Stimulated activated CD8-positive, alpha-beta memory T cell treated with anti-CD3 and anti-CD28 coated beads, Interleukin-15, amount 100 ng/mL, for 24 hours (primary cell): ENCODE measurements at places on chromosomes 7 and 10.

- DNase-seq, result no peak
Observed at GRCh38 chr7:87878208-87878735, 2.0 kb downstream of the DBF4 start.

GRCh38 chr10:6819301-6819700 is 239.2 kb upstream of the PRKCQ start:
- no peak for DNase-seq

- no peak for DNase-seq
Observed at GRCh38 chr10:23525406-23525805, 86.5 kb downstream of the OTUD1 start.

- no peak for DNase-seq
Observed at GRCh38 chr7:37372750-37373149, 75.9 kb downstream of the ELMO1 start.

- DNase-seq, result no peak
Observed at GRCh38 chr10:123972481-123973401, 81.1 kb upstream of the CPXM2 start.

DNA sequence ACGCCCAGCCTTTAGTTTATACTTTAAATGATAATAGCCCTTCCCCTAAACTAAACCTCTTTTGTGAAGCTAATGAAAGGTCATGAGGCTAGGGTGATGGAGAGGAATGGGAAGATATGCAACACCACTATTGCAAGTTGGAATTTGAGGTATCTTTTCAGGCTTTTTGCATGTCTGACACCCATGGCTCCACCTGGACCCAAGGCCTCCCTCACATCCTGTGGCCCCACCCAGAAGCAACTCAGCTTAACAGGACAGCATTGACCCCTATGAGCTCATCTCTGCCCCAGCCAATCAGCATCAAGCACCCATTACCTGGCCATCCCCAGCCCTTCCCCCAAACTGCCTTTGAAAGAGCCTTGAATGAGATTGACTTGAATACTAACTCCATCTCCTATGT is 674.2 kb upstream of the NRP1 start:
- no peak for DNase-seq

DNA sequence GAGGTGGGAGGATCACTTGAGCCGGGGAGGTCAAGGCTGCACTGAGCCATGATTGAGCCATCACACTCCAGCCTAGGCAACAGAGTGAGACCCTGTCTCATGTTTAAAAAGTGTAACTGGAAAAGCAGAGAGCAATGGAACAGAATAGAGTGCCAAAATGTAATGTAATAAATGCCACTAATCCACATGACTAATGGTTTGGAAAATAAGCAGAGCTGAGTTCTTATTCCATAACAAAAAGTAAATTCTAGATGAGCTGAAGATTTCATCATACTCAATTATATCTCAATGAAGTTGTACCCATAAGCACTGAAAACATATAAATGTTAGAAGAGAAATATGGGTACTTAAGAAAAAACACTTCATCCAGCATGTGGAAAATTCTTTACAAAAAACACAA is 132.6 kb downstream of the USP6NL start:
- DNase-seq, result no peak

DNA sequence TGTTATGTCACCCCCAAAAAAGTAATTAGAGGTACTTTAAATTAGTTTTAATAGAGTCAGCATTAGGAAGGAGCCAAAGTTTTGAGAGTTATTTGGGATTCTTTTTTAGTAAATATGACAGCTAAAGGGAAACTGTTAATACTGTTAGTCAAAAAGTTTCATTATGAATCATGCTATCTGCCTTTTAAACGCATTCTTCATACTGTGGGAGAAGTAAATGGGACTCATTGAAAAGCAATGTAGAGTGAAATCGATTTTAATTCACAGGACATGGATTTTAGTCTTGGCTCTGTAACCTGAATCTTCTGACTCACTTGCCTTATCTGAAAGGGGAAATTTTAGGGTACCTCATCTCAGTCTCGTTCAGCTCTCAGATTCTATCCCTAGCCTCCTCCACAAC is 105.1 kb downstream of the AASS start:
- DNase-seq, result no peak

DNA sequence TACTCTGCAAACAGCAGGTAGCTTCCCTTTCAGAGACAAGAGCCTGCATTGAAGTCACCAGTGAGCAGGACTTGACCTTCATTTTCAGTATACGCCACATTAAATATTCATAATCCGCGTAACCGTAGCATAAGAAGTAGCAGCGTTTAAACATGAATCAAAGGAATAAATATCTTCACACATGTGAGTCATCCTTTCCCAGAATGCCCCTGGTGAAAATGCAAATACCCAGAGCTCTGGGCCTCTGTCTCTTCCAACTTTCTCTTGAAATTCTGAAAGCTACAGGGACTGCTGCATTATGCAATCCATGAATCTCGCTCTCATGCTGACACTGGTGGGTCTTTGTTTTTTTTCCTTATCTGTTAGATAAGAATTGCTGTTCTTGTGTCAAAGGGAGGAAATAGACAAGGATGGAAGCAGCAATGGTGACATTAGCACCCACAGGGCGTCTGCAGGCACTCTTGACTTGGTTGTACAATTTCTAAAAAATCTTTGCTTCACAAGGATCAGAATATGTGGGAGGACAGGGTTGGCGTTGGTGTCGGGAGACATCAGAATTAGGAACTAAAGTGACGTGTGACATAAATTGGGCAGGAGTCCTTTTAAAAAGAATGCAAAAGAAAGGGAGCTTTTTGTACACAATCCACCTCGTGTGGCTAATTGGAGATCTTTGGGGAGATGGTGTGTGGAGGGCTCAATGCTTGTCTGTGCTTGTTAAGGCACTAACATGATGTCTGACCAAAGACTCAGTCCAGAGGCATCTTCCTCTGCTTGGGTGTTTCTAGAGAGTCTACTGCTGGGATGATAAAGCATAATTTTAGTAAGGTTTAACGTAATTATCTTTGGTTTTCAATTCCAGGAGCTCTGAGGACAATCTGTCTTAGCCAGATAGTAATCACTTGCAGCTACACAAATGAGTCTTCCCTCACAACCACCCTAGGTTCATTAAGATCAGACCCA is 390.3 kb downstream of the KCNMA1 start:
- no peak for DNase-seq

DNA sequence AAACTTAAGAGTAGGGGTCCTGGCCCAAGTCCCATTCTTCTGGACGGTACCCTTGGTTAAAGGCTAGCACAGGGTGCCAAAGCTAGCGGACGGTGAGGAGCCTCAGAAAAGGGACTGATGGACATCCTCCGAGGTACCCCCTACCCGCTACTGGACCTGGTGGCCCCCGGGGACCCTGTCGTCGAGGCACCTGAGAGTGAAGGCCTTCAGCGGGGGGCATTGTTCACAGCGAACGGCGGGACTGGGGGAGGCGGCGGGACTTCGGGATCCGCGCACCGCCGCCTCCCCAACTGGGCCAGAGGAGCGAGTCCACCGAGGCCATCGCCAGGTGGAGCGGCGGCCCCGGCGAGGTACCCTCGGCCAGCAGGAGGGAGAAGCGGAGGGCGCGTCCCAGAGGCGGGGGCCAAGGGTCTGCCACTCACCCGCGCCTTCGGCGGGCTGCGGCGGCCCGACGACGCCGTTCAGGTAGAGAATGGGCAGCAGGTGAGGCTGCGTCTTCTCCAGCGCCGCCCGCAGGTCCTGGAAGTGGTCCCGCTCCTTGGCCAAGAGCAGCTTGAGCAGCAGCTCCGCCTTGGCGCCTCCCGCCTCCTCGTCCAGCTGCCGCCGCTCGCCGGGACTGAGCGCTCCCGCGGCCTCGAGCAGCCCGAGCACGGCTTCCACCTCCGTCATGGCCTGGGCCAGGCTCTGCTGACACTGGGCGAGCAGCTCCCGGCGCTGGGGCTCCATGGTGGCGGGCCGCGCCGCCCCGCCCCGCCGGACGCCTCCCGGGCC is 575 bp downstream of the DLG5 start:
- no peak for DNase-seq

- no peak for DNase-seq
Observed at GRCh38 chr7:101162551-101163278, 2.7 kb downstream of the VGF start.

DNA sequence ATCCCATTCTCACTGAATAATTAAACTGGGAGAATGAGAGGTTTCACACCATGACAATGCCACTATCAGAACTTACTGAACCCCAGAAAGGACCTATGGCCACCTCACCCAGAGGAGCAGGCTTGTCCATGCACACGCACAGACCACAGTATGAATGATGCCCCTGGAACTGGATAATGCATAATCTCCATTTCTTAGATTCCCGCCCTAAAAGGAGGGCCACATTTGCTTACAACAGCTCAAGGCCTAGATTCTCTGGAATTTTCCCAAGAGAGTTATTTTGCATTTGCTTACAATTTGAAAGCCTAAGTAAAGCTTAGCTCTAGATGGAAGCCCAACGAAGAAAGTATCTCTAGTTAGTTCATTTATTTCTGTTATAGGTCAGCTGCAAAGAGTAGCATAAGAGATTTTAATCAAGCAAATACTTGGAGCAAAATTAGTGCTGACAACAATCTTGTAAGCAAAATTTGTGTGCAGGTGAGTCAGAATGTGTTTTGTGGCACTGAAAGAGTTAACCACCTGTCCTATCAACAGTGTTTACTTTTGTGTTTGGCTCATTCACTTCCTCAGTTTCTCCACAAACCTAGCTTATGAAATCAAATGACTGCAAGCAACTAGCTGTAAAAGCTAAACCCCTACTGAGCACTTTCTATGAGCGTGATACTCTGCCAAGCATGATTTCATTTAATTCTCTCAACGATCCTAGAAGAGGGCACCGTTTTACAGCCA is 32.1 kb downstream of the ELMO1 start:
- no peak for DNase-seq

- DNase-seq, result no peak
Observed at GRCh38 chr7:28293527-28293835, 112.9 kb upstream of the JAZF1 start.

DNA sequence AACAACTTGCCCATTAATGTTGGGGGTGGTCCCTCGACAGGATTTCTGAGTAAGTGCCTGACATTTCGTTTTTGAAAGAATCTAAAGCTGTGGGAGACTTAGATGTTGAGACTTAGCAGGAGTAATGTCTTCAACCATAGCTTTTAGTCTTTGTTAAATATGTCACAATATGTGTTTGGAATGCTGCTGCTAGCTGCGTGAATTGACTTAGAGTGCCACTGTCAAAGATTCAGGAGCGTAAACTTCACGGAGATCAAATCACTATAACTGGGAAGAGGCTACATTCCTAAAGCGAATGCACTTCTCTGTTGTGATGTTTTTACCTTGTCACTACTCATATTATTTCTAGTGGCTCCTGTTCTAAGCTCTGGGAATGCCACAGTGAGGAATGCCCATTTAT is 91.3 kb upstream of the SAMD8 start:
- no peak for DNase-seq

GRCh38 chr7:128103498-128104107 is 72.4 kb upstream of the LRRC4 start:
- DNase-seq, result no peak

- no peak for DNase-seq
Observed at GRCh38 chr7:939843-940242, 14.6 kb downstream of the ADAP1 start.

DNA sequence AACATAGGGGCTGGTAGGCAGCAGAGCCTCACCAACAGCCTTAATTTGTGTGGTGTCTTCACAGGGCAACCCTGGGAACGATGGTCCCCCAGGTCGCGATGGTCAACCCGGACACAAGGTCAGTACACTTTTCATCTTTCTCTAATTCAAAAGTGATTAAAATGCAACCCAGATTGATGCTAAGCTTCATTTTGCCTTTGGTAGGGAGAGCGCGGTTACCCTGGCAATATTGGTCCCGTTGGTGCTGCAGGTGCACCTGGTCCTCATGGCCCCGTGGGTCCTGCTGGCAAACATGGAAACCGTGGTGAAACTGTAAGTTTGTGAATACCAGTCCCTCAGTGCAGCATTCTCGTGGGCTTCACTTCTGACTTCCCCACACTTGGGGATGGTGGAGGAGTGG is 30.9 kb downstream of the COL1A2 start:
- DNase-seq, result no peak

GRCh38 chr7:24706211-24707170 is 50.8 kb downstream of the GSDME start:
- DNase-seq, result no peak

DNA sequence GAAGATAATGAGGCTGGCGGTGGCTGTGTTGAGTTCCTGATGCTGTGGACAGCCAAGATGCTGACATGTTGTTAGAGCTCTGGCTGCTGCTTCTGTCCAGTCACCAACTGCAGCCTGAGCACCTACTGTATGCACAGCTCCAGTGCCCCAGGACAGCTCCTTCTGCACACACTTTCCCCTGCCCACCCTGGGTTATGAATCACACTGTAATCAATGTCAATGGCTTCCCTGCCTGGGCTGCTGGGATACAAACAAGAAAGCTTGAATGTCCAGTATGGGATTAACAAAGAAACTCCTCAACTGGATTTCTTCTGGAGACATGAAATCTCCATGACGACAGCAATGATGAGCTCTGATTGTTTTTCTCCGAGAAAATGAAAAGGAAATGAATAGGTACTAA is 172.0 kb downstream of the GFRA1 start:
- DNase-seq, result no peak

DNA sequence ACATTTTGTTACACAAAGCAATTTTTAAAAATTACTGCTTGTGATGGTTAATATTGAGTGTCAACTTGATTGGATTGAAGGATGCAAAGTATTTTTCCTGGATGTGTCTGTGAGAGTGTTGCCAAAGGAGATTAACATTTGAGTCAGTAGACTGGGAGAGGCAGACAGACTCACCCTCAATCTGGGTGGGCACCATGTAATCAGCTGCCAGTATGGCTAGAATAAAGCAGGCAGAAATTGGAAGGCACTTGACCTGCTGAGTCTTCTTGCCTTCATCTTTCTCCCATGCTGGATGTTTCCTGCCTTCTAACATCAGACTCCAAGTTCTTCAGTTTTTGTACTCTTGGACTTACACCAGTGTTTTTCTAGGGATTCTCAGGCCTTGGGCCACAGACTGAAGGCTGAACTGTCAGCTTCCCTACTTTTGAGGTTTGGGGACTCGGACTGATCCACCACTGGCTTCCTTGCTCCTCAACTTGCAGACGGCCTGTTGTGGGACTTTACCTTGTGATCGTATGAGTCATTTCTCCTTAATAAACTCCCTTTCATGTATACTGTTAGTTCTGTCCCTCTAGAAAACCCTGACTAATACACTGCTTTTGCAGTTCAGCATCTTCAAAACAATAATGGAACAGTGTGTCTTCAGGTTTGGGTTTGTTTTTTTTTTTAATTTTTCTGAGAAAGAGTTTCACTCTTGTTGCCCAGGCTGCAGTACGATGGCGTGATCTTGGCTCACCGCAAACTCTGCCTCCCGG is 244.1 kb upstream of the SEMA3C start:
- no peak for DNase-seq

DNA sequence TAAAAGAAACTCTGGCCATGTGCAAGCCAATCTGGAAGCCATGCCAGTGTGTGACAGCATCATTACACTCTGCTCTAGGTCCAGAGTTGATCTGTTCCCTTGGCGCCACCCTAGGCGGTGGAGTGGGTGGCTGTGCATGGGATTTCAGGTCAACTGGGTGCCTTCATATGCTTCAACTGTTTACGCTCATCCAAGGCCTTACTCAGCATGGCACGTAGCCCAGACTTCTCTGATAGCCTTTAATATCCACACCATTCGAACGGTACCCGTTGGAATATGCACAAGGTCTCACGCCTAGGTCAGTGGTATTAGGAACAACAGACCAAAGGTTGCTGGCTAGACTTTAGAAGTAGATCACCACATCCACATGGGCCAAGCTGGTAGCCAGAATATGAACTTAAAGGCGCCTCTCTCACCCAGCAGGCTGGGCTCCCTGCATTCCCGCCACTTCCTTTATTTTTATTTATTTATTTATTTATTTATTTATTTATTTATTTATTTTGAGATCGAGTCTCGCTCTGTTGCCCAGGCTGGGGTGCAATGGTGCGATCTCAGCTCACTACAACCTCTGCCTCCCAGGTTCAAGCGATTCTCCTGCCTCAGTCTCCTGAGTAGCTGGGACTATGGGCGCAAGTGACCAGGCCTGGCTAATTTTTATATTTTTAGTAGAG is 18.7 kb upstream of the ACHE start:
- no peak for DNase-seq
